ENCODE measurements at places on chromosomes 12 and 14. TPM values are rescaled to one million over a fixed set of nuclear protein-coding genes. Genes with fewer than 3 reads are reported as not detected.

Gene PAX9
- total RNA-seq: not detected

DNA sequence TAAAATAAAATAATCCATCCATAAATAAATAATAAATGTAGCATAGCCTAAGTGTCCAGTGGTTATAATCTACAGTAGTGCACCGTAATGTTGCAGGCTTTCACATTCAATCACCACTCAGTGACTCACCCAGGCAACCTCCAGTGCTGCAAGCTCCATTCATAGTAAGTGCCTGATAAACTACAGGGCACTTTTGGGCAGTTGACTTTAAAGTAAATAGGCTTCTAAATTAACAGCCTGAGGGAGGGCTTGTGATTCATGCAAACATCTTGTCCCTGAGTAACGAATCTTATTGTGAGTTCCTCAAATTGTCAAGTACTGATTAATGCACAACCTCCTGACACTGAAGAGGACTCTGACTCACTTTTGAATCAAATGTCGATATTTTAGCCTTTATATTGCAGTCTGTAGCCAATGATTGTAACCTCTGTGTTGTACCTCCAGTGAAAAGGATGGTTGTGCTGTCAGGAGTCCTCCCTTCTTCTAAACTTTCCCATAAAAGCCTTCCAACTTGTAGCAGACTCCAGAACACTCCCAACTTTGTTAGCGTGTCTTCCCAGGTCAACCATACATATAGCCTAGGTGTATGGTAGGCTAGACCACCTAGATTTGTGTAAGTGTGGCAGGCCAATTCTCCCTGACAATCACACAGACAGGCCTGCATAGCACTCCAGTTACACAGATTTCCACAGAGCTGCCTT is 55.0 kb upstream of the BICD1 start:
- DNase-seq: no peak

Gene GZMH
- total RNA-seq: 9.9 TPM

DNA sequence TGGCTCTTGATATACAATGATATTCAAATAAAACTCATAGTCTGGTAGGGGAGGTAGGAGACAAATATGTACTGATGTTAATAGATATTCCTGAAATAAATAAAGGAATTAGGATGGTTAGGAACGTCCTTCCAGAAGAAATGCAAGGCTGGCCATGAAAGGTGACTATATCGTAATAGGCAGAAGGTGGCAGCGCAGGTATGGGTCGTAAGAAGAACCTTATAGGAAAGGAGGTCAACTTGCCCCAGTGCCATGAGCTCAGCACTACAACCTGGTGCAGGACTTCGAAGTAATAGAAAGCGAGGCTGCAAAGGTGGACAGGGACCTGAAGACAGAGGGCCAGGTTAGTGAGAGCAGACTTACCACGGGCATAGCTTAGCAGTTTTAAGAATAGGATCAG is 55.3 kb upstream of the FGD4 start:
- DNase-seq: no peak

Gene ACSM4
- not detected for total RNA-seq

Gene AMDHD1
- 1.3 TPM for total RNA-seq

GRCh38 chr14:77498984-77499527 is 440 bp upstream of the ISM2 start:
- no peak for DNase-seq

DNA sequence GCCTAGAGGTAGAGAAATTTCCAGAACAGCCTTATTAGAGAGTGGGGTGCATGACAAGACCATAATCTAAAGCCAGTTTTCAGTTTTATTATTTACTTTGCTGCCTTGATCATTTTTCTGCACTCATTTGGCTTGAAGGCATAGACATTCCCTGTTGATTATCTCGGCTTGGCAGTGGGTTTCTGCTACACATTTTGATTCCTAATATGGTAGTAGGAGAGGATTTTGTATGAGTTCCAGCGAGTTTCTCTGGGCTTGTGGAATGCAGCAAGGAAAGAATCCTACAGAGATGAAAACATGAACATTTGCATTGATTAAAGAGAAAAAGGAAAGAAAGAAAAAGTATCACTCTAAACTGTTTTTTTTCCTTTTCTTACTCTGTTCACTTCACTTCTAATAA is 281.2 kb downstream of the PAWR start:
- DNase-seq: no peak

DNA sequence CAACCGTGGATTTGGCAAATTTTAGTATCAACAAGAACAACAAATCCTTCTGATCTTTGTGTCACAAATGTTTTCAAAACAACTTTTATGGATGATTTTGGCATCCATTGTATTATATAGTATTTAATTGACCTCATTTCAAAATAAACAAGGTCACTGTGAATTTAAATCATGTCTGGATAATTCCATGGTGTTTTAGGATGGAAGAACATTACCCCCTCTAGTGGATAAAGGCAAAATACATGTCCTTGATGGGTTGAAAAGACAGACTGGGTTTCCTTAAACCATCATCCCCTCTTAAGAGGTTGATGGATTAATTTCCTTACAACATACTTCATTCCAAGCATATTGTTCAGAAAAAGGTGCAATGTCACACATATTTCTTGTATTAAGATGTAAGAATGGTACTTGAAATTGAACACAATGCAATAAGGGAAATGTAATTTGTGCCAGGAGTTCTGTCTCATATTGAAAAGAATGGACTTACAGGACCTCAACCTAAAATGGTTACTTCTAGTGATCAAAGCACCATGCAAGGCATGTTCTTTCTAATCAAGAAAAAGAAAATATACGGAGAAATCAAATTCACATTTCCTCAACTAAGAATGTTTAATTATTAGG is 352.0 kb downstream of the BCAT1 start:
- DNase-seq: no peak

- DNase-seq: no peak
Observed at GRCh38 chr14:89315493-89316470, 101.3 kb downstream of the FOXN3 start.

DNA sequence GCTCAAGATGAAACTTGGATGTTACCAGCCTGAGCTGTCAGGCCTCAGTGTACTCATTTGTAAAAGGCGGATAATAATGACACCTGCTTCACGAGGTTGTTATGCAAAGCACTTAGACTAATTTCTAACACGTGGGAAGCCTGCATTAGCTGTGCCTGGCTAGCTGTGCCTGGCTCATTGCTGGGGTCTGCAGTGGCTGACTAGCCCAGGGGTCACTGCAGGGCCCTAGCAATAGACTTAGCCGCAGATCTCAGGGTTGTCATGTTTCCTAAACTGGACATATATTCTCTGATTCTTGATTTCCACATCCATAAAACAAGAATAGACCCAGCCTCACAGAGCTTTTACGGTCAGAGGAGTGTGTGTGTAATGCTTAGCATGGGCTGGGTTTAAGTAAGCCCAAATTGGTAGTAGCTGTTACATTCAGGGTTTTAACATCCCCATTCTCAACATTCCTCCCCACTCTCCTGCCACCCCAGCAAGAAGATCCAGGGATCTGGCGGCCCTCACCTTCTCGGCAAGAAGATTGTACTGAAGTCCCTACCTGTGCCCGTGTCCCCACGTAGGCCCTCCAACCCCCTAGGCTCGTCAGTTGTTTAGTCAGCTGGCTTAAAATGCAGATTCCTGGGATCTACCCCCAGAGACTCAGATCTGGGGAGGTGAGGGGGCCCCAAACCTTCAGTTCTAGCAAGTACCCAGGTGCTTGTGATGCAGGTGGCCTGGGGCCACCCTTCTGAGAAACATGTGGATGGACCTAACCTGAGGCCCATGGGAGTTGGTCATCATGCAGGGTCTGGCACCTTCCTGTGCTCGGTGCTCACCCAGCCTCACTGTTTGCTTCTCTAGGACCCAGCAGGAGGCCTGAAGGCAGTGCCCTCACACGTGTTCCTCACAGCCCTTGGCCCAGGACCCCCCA is 8.6 kb downstream of the NR4A1 start:
- no peak for DNase-seq

Gene ALDH1L2
- total RNA-seq: 0.18 TPM

DNA sequence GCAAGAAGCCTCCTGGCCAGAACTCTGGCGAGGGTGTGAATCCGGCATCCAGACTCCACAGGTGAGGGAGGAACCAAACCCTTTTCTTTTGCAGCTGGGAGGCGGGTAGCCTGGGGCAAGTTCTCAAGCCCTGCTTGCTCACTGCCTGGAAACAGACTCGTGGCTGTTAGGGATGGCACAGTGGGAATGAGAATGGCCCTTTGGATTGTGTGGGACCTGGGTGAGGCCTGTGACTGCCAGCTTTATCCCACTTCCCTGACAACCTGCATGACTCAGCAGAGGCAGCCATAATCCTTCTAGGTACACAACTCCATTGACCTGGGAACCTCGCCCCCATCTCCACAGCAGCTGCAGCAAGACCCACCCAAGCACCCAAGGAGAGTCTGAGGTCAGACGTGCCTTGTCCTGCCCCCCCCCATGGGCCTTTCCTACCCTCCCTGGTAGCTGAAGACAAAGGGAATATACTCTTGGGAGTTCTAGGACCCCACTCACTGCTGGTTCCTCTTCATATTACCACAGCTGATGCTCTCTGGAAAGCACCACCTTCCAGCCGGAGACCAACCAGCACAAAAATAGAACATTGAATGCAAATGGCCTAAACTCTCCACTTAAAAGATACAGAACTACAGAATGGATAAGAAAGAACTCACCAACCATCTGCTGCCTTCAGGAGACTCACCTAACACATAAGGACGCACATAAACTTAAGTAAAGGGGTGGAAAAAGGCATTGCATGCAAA is 5.1 kb upstream of the GPR33 start:
- DNase-seq: no peak

DNA sequence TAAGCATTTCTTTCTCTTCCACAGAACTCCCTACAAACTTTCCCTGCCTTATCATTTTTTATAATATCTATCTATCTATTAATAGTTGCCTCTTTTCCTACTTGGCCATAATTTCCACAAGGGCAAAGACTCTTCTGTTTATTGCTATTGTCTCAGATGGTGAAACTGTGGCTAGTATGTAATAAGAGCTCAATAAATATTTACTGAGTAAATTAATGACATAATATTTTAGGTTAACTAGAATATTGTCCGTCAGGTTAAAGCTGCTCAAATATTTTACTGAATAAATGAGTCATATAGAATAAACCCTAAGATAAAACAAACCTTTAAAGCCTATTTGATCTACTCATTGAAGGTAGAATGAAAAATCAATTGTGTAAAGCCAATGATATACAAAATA is 240.5 kb downstream of the PPFIA2 start:
- no peak for DNase-seq

- peak; percentile 22 for DNase-seq
Observed at GRCh38 chr12:29889737-29890136, 106.0 kb upstream of the TMTC1 start.
